ENCODE measurements at places on chromosomes 5 and 9. TPM values are rescaled to one million over a fixed set of nuclear protein-coding genes. Genes with fewer than 3 reads are reported as not detected.

DNA sequence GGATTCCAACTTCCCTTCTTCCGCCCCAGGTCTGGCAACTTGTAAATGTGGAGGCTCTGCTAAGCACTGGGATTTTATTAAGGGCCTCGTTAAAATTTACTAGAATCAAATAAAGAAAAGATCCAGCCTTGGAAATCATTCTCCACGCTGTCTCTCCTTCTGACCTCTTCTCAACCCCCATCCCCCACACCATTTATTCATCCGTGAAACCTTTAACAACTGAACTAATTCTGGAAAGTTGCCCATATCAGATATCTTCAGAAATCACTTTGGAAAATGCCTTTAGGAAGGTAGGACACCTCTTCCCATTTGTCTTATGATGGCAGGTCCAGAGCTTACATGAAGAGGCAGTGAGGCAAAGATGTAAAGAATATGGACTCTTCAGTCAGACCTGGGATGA, 288.5 kb downstream of the SLIT3 start:
- H3K4me1 ChIP-seq = no peaks in the 10 kb centered on the region
- DNase-seq = no peak
- no peak overlapping the region for H3K4me3 ChIP-seq
- no peaks in the 10 kb centered on the region for H3K36me3 ChIP-seq
- peaks cover 13% of the 10 kb centered on the region for H3K27me3 ChIP-seq

GRCh38 chr5:83889971-83890745, 169.5 kb upstream of the HAPLN1 start:
- no peak overlapping the region for H3K4me3 ChIP-seq
- H3K27me3 ChIP-seq = peaks cover 3% of the 10 kb centered on the region
- H3K4me1 ChIP-seq = no peaks in the 10 kb centered on the region
- no peak overlapping the region for H3K27ac ChIP-seq
- H3K36me3 ChIP-seq = no peaks in the 10 kb centered on the region

DNA sequence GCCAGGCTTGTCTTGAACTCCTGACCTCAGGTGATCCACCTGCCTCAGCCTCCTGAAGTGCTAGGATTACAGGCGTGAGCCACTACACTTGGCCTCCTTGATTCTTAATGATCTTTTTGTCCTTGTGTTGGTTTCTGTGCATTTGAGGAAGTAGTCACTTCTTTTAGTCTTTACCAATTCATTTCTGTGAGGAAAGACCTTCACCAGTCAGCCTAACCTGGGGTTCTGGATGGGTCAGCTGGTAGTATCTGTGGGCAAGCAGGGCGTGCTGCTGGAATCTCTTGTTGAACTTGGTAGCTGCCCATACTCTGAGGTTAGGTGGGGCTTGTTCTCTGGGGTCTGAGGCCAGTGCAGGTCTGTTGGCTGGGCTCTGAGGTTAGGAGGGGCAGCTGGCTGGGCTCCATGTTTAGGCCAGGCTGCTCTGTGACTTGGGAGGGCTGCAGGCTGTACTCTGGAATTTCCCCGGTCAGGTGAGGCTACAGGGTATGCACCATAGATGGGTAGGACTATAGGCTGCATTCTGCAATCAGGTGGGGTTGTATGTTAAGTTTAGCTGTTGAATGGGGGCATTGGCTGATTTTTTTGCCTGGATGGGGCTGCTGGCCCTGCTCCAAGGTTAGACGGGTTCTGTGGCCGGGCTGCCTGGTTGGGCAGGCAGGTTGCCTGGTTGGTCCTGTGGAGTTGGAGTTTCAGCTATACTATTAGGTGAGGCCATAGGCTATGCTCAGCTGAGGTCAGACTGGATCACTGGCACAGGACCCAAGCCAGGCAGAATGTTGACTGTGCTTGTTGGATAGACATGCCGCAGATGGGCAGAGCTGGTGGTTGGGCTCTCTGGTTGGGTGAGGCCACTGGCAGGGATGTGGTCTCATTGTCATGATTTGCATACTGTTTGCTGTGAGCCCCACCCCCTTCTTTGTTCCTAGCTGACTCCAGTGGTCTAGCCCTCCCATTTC, 19.2 kb downstream of the UBAP1 start:
- H3K27ac ChIP-seq = no peak overlapping the region
- H3K36me3 ChIP-seq = peaks cover 20% of the 10 kb centered on the region
- DNase-seq = no peak

DNA sequence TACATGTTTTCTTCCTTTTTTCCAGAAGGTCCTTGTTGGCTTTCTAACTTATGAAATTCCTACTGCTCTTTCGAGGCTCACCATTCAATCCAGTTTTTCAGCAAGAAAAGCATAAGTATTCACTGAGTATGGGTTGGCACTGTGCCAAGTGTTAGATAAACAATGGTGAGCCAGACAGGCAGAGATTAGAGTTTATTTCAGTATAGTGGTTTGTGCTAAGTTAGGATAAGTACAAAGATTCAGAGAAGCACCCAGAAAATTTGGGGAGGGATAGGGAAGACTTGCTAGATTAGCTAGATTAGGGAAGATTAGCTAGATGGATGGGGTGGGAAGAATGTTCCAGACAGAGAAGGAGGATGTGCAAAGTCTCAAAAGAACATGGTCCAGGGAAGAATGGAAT, 122.9 kb downstream of the OXCT1 start:
- no peak overlapping the region for H3K27ac ChIP-seq
- H3K27me3 ChIP-seq = no peaks in the 10 kb centered on the region
- H3K4me3 ChIP-seq = no peak overlapping the region
- peaks cover 21% of the 10 kb centered on the region for H3K4me1 ChIP-seq
- DNase-seq = no peak

DNA sequence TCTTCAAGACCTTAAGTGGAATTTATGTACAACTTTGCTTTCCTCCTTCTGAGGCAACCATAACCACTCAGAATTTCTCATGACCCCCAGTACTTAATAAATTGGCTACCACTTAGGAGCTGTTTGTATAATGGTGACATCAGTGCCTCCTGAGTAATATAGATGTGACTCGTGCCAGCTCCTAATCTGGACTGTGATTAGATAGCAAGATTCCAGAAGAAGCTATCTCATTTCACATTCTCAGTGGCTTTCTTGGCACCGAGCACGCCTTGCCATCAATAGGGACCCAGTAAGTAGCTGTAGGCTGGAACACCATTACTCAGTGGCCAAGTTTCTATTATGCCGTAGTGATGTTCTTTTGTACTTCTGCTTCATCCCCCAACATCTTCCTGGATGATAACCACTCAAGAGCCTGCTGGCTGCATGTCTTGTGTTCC, 228.8 kb downstream of the CD180 start:
- no peaks in the 10 kb centered on the region for H3K36me3 ChIP-seq
- DNase-seq = no peak
- peaks cover 2% of the 10 kb centered on the region for H3K27me3 ChIP-seq
- no peak overlapping the region for H3K27ac ChIP-seq
- no peak overlapping the region for H3K4me3 ChIP-seq

DNA sequence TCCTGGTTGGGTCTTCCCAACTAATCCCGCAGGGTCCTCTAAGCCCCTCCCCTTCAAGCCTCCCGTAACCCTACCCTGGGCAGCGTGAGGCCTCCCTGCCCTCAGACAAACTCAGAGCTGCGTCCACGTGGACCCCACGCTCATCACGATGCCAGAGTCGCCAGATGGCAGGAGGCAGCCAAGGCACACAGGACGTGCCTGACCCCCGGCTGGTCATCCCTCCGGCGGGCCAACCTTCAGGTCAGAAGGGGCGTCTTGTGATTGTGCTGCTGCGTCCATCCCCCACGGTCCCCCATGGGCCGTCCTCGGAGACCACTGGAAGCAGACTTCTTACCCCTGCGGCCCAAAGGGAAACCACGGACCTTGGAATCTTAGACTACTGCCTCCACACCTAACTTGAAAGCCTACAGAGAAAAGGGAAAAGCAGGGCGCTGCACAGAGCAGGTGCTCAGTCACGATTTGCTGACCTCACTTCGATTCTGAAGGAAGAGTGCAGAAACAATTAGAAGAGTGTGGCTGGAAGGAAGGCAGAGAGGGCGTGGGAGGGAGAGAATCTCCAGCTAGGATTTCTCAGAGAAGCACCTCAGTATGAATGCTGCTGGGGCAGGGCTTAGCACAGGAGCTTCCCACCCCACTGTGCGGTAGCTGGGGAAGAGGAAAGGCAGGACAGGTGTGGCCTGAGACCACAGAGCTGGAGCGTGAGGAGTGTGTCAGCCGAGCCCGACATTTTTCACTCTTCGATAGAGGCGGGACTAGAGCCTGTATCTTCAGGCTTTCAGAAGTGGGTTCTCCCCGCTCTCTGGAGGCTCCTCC, 174.8 kb downstream of the ERCC6L2 start:
- DNase-seq = no peak
- peaks cover 3% of the 10 kb centered on the region for H3K36me3 ChIP-seq
- H3K27ac ChIP-seq = no peak overlapping the region
- H3K27me3 ChIP-seq = no peaks in the 10 kb centered on the region

- H3K27me3 ChIP-seq = peaks cover 4% of the 10 kb centered on the region
- H3K27ac ChIP-seq = no peak overlapping the region
- no peaks in the 10 kb centered on the region for H3K4me1 ChIP-seq
- DNase-seq = peak; percentile 56
Measured at GRCh38 chr5:139808481-139809330, 13.1 kb downstream of the PSD2 start.

DNA sequence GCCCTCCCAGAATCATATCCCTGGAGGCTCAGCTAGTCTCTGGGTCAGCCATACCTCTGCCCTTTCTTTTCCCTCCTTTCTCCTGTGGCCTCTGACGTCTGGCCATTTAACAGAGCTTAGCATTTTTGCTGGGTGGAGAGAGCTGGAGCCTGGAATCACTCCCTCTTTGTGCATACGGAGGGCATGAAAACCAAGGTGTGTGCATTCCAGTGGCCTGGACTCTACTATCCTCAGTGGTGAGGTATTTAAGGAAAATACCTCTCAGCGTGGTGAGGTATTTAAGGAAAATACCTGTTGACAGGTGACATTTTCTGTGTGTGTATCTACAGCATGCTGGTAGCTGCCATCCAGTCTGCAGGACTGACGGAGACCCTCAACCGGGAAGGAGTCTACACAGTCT, 27.5 kb downstream of the TGFBI start:
- no peaks in the 10 kb centered on the region for H3K36me3 ChIP-seq
- H3K27ac ChIP-seq = no peak overlapping the region
- H3K4me3 ChIP-seq = no peak overlapping the region
- DNase-seq = no peak
- H3K27me3 ChIP-seq = peaks cover 5% of the 10 kb centered on the region
- H3K4me1 ChIP-seq = no peaks in the 10 kb centered on the region

The PCDHGA1 gene
- not detected for total RNA-seq

The PWWP2A gene
- 17.1 TPM for total RNA-seq

The IL13 gene
- 0.44 TPM for total RNA-seq

The OGN gene
- total RNA-seq = not detected
